Activated T-helper 1 cell treated with anti-CD3 and anti-CD28 coated beads, Interleukin-2, amount 50 U/mL, for 16 hours (primary cell): ENCODE measurements at places on chromosomes 2 and 18.

DNA sequence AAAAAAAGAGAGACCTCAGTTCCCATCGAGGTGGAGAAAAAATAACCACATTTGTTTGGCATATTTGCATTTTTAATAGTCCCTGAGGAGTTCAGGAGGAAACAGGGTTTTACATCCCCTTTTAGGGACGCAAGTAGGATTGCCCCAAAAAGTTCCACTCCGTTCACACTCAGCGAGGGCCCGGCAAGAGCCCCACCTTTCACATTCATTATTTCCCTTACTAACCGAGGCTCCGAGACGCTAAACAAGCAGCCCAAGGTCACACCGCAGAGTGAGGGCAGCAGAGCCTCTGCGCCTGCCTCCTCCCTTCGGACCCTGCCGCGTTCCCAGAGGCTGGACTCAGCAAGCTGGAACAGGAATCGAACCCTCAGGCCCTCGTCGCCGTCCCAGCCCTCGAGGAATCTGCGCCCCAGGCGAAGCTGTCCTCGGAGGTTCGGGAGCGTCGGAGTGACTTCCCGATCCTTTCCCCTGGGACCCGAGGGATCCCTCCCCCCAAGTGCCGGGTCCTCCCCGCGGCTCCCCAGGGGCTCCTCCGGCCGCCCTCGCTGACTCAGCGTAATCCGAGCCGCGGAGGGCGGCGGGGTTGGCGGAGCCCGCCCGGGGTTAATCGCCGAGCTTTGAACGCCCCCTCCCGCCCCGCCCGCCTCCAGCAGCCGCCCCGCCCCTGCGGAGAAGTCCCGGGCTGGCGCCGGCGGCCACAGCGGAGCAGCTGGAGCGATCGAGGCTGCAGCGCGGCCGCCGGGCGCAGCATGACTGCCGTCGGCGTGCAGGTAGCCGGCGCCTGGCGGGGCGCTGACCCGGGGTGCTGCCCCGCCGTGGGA is at the start of gene TMEM37:
TSS of gene TMEM37 (plus strand) at position 700 of the 821 bp plus-strand sequence. CDS start at position 750, 50 bp downstream.
- DNase-seq, result no peak

DNA sequence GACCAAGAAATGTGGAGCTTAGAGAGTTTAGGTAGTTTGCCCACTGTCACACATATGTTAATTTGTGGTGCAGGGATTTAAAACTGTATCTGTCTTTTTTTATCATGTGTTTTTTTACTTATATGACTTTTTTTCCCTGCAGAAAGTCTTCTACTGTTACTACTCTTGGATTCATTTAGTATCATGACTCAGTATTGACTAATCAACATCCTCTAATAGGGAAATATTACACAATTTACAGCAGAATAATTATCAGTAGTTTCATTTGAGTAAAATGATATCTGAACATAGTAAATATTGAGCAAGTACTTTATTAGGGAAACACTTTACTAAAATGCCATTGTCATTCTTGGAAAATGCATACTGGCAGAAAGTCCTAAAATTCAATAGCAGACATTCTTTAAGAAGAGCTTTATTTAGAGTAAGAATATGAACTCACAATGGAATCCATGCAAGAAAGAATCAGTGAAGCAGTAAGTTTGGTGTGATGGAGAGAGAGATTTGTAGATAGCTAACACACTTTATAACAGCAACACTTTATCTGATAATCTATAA is 425.9 kb upstream of the SLC8A1 start:
- no peak for DNase-seq

- DNase-seq, result no peak
Observed at GRCh38 chr2:176822060-176822459, 390.5 kb upstream of the HNRNPA3 start.

GRCh38 chr2:7089898-7090510 is 172.8 kb downstream of the RNF144A start:
- DNase-seq, result no peak

DNA sequence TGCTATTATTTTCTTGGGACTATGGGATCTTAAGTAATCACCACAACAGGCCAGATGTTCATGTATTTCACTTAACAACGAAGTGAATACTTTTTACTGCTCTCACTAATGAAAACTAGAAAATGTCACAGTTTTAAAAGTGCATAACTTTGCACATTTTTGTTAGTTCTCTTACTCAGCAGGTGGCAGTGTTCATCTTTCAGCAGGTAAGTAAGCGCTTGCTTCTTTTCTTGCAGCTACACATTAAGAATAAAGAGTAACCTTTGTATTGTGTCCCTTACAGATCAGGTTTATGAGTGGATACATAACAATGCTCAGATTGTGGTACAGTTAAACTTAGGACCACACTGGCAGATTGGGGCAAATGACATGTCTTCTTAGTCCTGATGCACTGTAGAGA is 61.0 kb downstream of the DAW1 start:
- no peak for DNase-seq

GRCh38 chr2:85861180-85861579 is 27.6 kb downstream of the ST3GAL5 start:
- DNase-seq, result no peak

- DNase-seq, result no peak
Observed at GRCh38 chr2:67936969-67937368, 125.8 kb downstream of the C1D start.

DNA sequence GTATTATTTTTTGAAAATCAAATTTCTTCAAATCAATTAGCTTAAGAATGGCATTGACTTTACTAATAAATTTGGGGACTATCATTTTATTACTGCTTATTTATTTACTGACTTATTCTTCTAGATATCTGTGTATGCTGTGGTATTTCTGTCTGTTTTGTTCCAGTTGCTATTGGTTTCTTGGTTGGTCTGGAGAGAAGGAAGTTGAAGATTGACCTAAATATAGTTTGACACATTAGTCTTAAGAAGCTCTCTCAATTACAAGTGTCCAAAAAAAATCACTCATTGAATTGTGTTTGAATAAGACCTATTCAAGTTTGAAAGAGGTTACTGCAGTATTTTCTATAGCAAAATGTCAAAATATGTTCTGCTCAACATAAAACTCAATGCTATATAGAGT is 153.3 kb upstream of the KYNU start:
- no peak for DNase-seq

- no peak for DNase-seq
Observed at GRCh38 chr2:41167014-41167413, 715.1 kb upstream of the SLC8A1 start.

- DNase-seq, result no peak
Observed at GRCh38 chr2:237474442-237474911, 12.6 kb upstream of the MLPH start.

- no peak for DNase-seq
Observed at GRCh38 chr2:69641471-69641870, 2.1 kb downstream of the AAK1 start.

DNA sequence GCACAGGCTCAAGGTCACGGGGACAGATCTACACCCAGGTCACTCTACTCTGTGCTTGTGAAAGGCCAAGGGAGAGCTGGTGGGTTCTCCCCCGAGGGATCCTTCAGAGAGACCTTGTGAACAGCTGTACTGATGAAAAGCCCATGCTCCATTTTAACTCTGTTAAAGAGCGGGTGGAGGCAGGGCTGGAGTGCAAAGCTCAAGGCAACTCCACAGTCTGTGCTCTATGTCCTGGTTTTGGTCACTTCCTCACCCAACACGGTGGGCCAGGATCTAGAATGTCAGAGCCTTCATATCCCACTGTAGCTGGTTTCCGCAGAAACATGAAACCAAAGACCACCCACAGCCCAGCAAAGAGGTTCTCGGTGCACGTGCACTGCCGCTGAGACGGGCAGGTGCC is 177.1 kb downstream of the LAMA1 start:
- no peak for DNase-seq
